ENCODE measurements at places on chromosomes 7 and 10.

- DNase-seq, result no peak
Observed at GRCh38 chr7:9083837-9084236, 650.4 kb downstream of the NXPH1 start.

- DNase-seq, result no peak
Observed at GRCh38 chr7:13774976-13775375, 214.5 kb downstream of the ETV1 start.

GRCh38 chr10:13183625-13184024, 22.3 kb downstream of the MCM10 start:
- no peak for DNase-seq

DNA sequence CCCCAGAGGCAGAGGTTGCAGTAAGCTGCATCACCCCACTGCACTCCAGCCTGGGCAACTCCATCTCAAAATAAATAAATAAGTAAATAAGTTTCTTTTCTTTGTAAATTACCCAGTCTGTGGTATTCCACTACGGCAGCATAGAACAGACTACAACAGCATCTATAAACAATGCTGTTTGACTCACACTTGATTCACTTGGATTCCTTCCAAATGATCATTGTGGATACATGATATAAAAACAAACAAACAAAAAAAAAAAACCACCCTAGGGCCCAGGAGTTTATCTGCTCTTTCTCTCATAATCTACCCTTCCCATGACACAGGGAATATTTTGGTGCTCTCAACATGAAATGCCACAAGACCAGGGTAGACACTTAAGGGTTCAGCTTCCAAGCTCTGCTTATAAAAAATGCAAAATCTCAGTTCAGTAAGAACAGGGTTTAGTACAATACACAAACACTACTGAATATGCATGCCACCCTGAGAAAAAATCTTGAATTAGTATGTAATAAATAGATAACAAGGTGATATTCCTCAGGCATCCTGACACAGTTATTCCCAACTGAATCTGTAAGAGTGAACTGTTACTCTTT, 200.9 kb downstream of the FAM107B start:
- DNase-seq, result no peak

- DNase-seq, result no peak
Observed at GRCh38 chr7:47588704-47589225, 6.9 kb upstream of the TNS3 start.

DNA sequence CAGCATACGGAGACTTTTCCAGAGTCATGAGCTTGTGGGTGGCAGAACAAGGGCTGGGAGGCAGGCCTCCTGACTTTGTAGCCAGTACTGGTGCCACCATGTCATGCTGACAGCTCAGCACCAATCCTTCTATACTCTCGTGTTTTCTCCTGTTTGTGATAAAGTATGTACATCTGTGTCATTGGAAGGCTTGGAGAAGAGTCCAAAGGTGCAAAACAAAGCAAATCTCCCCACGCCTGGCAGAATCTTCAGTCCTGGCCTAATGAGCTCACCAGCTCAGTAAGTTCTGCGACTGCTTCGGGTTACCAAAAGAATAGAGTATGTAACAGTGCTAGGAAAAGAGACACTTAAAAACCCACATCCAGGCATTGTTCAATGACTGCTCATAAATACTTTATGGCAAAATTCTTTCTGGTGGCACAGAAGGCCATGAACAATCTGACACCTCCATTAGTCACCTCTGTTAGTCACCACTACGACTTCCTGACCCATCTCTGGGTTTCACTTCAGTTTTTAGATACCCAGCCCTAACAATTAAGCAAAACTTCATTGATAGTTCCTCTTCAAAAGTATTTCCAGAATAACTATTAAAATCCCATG, 24.5 kb downstream of the STEAP1 start:
- peak; percentile 69 for DNase-seq

DNA sequence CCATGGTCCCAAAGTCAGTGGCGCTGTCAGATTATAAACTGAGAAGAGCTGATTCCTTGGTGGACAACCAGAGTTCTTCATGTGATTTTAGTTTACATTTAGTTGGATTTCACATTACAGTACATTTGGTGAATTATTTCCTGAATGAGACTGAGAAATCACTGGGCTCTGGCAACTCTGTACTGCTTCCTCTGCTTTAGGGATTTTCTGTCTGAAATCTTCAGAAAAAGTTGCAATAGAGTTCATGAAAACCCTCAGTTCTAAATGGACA, 242.6 kb downstream of the BICC1 start:
- DNase-seq, result no peak

- no peak for DNase-seq
Observed at GRCh38 chr7:50565977-50566376, 772 bp upstream of the DDC start.

- no peak for DNase-seq
Observed at GRCh38 chr10:42553064-42553407, 85.3 kb downstream of the ZNF33B start.

GRCh38 chr7:95105627-95106026, 198.2 kb downstream of the PPP1R9A start:
- no peak for DNase-seq

DNA sequence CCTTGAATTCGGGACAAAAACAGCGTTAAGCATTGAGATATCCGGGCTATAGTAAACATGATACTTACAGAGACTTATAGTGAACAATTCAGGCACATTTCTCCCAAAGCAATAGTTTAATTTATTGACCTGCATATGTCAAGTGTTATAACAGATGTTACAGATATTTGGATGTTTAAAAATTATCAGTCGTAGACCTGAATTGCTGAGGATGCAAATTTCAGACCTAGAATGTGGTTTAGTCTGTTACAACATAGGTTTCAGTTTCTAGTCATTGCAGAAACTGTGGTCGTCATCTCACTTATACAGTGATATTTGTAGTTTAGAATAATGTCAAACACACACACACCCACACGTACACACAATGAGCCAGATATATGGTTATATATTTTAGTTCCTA, 85.2 kb downstream of the VTI1A start:
- peak; percentile 61 for DNase-seq

DNA sequence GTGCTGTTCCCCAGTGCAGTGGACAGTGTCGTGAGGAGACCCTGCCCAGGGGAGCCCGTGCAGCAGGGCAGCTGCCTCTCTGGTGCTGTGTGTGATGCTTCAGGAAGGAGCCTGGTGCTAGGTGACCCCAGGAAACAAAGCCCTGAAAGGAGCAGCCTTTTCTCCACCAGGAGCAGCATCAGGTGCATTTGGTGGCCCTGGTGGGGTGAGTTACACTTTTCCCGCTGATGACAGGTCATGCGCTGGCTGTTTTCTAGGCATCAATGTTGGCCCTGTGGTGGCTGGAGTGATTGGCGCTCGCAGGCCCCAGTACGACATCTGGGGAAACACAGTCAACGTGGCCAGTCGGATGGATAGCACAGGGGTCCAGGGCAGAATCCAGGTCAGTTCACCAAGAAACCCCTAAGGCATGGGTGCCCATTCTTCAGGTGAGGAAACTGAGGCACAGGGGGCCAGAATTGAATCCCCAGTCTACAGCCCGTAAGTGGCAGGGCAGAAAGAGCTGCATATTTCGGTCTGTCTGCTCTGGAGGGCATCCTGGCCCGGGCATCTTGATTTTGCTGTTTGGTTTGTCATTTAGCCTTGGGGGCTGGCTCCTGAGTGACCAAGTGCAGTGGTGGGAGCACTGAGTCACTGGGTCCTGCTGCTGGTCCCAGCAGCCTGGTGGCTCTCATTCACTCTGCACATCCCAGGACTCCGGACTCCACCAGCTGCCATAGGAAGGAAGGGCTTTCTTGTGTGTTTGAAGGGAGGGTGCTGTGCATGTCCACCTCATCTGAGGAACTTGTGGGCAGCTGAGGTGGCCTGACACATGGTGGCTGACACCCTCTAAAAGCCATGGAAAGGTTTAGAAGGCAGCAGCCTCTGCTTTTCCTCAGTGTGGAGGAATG, 136.3 kb downstream of the ADCY1 start:
- no peak for DNase-seq

- DNase-seq, result no peak
Observed at GRCh38 chr7:134939136-134939535, 47.2 kb upstream of the AGBL3 start.

GRCh38 chr7:94055963-94056362, 51.8 kb upstream of the BET1 start:
- DNase-seq, result no peak

DNA sequence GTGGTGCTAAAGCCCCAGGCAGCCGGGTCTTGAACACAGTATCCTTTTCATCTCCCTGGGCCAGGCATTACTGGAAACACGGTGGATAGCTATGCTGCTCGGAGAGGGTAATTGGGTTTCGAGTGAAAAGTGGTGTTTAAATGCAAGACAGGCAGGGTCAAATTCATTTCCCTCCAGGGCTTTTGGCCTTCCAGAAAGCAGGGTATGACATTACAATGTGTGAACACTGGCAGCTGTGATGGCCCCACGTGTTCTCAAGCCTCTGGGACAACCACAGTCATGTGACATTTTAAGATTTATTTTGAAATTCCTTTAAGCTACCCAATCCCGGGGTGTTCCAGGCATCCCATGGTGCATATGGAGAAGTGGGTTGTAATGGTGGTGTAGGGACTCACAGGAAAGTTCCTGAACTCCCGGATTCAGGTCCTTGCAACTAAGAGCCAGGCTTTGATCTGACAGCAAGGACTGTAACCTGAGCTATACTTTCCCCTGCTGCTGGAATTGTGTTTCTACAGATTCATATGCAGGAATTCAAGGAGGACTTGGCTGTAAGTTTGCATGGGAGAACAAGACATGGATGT, 46.8 kb downstream of the INSYN2A start:
- DNase-seq, result peak; percentile 26

DNA sequence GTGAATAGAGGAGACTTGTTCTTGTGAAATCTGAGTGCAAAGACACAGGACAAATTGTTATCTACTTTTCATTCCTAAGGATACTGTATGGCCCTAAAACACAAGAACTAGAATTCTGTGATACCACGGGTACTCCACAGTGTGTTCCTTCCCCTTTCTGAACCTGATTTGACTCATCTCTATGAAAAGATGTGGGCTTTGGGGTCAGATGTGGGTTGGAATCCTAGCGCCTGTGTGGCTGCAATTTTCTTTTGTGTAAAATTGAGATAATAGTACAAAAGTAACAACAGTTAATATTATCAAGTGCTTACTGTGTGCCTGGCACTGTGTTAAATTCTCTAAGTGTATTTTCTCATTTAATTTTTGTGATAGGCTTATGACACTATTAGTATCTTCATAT, 8.1 kb downstream of the SRGN start:
- DNase-seq, result peak; percentile 15

DNA sequence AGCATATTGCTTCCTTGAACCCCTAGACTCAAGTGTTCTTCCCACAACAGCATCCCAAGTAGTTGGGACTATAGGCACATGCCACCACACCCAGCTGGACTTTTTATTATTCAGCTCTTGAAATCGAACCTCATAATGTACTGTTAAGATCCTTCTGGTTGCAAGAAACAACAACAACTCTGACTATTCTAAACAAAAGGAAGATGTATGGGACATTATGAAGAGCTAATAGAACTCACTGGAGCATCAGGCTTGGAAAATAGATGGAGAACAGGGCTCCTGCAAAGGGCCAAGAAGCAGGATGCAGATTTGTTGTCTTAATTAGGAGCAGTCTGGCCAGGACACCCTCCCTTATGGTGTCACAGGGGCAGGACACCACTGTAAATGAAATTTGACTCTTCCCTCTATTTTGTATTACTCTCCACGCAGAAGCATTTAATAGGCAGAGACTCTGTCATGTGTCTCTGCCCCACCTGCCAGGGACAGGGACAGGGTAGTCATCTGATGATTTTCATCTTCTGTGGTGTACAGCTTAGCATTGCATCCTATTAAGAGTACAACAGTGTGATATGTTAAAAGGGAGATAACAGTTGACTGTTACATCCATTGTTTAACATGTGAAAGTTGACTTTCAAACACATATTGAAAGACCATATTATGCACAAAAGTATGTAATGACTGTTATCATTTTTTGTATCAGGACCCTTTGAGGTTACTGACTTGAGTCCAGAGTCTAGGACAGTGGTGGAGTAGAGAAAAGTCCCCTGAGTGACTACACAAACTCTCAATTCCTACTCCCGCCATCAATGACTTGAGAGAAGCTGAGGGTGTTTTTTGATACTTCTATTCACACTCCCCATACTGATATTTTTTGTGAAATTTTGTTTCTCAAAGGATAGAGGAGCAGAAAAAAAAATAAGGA, 157.3 kb downstream of the LRRC4 start:
- DNase-seq, result no peak

- no peak for DNase-seq
Observed at GRCh38 chr10:76435157-76435556, 1003.7 kb downstream of the LRMDA start.

DNA sequence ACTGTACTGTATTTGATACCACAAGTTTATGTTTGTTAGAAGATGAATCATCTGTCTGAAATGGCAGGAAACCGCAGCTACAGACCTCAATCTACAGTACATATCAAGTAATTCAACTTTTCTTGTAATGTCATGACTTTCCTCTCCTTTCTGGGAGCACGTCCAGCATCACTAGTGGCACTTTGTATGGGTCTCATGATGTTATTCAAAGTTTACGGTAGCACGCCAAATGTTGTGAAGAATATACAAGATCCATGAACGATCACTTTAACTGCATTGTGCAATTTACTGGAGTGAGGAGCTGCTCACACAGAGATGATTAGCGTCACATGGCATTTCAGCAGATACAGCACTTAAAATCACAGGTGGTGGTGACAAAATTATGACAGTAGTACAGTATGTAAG, 257.8 kb upstream of the GNAI1 start:
- DNase-seq, result peak; percentile 66

GRCh38 chr7:102473271-102473991, 5.3 kb downstream of the POLR2J start:
- DNase-seq, result no peak

DNA sequence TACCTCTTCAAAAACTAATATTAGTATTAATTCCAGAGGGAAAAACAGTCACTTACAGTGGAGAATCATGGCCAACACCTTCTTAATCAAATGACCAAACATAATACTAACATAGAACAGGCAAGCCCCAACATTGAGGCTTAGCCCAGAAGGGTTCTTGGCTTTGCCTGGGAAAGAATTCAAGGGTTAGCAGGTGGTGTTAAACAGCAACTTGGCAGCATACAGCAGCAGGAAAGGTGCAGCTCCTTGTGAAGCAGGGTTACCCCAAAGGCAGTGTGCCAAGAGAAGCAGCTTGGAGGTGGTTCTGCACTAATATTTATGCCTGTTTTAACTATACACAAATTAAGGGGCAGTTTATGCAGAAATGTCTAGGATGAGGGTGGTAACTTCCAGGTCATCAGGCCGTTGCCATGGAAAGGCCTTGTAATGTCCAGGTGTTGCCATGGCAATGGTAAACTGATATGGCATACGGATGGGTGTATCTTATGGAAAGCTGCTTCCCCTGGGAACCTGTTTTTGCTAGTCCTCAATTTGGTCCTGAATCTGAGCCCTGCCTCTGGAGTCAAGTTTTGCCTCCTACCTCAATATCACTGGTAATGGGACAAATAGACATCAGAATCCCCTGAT, 27.2 kb upstream of the BEND7 start:
- DNase-seq, result no peak

DNA sequence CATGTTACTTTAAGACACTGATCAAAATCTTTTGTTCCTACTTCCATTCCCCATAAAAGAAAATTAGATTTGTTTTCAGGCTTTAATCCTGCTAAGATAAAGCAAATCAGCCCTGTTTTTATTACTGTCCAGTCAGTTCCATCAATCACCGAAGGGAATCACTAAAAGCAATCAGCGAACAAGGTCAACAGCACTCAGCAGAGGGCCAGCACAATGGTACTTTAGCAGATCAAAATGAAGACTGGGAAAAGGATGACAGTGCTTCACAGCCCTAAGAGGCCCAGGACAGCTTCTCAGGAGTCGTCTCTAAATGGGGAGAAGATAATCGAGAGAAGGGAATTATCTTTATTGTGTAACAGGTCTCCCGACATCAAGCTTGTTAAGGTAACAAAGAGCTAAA, 32.7 kb downstream of the SEM1 start:
- no peak for DNase-seq

All from fibroblast of the aortic adventitia (primary cell).